CD8-positive, alpha-beta T cell (primary cell): ENCODE measurements at places on chromosomes 11 and 22.
A peak's percentile ranks its signal among the peaks of the same experiment; 100 is the strongest.

GRCh38 chr11:105201166-105201565, 61.6 kb upstream of the CARD18 start:
- no peak for DNase-seq

- peak; percentile 53 for DNase-seq
These were observed 199.4 kb upstream of the MTMR2 start for GRCh38 chr11:96123301-96123700.

GRCh38 chr11:33716243-33716642, 15.6 kb upstream of the C11orf91 start:
- no peak for DNase-seq

DNA sequence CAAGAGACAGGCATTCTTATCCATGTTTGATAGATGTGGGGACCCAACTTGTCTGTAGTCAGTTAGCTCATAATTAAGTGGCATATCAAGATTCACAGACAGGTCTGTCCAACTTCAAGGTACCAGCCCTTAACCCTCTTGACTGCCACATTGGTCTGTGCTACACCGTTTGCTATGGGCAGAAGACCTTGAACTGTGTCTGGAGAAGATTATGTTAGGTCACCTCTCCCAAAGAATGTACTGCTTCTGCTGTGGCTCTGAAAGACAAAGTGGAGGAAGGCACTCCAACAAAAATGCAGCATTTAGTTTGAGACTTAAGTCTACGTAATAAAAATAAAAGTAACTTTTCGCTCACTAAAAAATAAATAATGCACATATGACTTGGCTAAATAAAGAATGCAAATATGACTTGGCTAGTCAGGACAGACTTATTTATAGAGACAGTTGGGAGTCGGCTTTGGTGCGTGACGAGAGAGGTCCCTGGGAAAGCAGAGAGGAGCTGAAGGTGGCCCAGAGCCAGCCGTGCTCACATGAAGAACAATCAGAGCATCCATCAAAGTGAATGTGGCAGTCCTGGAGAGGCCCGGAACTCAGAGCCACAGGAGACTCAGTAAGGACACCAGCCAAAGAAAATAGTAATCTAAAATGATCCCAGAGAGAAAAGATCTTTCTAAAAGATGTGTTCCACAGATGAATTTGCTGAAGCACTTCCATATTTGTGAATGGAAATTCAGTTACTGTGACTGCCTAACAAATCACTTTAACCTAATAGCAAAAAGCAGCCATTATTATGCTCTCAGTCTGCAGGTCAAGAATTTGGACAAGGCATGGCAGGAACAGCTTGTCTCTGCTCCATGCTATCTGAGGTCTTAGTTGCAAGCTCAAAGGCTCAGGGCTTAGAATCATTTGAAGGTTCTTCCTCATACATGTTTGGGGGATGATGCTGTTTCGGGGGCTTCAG, 35.0 kb downstream of the CWC15 start:
- no peak for DNase-seq

- DNase-seq, result no peak
These were observed 41.7 kb upstream of the SEZ6L start for GRCh38 chr22:26127556-26127955.

DNA sequence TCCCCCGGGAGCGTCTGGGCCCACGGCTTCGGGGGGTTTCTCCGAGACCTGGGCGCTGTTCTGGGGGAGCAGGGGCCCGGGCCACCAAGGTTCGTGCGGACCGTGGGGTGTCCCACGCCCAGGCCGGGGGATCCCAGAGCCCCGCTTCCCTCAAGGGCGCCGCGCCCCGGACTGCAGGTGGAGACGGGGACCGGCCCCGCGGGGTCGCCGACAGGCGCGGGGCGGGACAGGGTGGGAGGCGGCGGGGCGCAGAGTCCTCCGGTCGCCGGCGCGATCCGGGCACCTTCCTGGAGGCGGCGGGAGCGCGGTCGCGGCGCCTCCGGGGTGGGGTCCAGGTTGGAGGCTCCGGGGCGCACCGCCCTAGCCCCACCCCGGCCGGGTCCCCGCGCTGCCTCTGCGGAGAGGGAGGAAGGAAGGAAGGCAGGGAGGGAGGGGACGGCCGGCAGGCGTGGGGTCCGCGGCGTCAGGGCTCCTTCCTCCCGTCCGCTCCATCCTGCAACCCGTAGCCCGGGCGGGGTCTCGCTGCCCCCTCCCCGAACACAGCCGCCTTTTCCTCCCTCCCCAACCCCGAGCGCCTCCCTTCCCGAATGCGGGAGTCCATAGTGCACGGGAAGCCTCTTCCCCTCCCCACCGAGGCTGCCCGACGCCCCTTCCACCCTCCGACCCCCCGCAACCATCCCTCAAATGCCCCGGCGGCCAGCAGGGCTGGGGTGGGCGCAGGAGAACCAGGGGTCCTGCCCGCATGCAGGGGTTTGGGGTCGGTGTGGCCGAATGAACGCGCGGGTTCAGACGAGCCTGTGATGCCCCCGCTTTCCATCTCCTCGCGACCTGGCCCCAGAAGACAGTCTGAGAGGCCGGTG, 4.3 kb upstream of the ZBED4 start:
- DNase-seq, result no peak

DNA sequence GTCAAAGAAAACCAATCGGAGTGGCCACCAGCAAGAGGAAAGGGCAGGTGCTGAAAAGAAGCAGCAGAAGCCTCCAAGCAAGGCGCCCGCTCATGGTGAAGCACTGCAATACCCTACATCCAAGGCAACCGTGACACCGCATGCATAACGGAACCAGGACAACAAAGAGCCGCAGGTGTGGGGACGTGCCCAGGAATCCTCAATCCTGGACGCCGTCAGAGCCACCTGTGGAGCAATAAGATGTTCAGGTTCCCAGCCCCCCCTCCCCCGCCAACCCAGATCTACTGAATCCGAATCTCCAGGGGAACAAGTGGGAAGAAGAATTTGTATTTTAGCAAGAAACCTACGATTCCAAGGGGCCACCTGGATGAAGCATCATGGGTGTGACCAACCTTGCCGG, 70.8 kb downstream of the SHANK2 start:
- no peak for DNase-seq

DNA sequence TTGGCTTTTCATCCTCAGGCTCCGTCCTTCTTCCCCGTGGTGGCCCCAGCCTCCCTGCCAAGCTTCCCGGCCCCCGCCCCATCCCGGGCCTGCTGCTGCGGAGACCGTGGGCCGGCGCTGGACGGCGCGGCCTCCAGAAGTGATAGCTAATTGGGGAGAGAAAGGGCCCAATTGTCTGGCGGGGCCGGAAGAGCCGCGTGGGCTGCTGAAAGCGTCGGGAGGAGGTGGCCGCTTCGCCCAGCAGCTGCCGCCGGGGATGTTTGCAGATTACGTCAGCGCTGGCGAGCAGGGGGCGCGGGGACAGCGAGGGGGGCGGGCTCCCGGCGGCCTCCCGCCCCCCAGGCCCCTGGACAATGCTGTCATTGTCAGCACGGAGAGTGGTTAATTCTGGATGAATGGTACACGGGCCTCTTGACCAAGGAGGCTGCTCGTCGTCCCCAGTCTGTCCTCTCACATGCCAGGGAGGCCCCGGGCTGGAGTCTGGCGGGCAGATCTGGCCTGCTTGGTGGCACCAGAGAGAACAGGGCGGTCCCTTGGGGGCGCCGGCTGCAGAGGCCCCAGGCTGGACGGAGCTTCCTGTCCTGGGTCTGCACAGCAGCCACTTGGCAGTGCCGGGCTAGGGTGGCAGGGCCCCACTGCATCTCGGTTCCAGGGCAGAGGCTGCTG, 1.6 kb downstream of the SMIM38 start:
- no peak for DNase-seq

GRCh38 chr11:116311206-116311605, 461.6 kb downstream of the BUD13 start:
- DNase-seq, result no peak

GRCh38 chr11:134686460-134687061, 274.5 kb upstream of the B3GAT1 start:
- DNase-seq, result no peak

DNA sequence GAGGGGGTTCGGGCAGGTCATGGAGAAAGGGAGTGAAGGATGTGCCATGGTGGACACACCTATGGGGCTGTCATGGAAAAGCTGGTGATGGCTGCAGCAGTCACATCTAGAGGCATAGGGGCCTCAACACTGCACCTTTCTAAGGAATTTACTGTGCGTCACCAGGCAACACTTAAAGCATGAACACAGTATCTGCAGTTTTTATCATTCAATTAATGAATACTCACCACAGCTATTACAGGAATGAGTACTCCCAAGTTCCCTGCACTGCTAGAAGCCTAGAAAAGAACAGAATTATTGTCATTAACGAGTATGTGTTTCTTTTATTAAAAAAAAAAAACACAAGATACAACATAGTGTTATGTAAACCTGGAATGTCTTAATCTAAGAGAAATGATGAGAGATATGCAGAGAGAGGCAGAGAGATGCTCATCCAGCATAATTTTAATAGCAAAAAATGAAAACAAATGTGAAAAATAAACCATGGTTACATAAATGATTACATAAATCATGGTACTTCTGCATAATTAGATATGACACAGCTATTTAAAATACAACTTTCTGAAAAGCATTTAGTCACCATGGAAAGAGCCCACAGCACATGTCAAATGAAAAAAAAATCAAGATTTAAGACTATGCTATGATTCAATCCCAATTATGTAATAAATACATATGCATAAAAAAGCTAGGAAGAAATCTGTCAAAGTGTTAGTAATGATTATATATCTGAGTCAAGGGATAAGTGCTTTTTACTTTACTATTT, 19.2 kb downstream of the SERPIND1 start:
- no peak for DNase-seq

DNA sequence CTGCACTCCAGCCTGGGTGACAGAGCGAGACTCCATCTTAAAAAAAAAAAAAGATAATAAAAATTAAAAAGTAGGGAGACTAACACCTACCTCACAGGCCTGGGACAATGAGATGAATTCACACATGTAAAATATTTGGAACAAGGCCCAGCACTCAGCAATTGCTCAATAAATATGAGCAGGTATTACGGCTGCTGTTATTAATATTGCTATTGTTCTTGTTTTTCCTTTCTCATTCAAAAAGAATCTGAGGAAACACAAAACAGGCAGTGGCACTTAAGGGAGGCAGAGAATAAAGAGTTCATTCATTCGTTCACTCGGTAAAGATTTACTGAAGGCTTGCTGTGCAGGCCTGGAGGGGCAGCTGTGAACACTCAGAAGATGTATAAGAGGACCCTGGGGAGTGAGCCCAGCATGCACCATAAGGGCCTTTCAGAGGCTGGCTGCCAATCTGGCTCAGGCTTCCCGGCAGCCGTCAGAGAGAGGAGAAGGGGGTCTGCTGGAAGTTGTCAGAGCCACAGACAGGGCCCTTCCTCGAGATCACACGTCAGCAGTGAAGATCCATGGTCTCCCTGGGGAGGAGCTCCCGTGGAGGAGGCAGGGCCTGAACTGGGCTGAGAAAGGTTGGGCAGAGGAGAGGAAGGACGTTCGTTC, 51.6 kb upstream of the TCF20 start:
- DNase-seq, result no peak

DNA sequence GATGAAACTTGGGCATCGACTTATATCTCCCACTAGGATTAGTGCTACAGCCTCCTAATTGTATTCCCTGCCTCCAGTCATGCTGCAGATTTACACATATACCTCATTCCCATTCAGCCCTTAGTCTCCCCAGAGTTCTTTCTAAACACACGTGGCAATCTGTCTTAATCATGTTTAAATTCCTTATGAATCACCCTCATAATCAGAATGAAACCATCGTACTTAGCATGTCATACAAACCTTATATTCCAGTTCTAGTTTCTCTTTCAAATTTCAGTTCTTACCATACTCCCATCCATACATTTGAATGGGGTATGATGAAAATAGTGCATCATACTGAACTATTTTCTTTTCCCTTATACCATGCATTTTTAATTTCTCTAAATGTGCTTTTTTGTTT, 6.0 kb upstream of the OR10A2 start:
- DNase-seq, result no peak

DNA sequence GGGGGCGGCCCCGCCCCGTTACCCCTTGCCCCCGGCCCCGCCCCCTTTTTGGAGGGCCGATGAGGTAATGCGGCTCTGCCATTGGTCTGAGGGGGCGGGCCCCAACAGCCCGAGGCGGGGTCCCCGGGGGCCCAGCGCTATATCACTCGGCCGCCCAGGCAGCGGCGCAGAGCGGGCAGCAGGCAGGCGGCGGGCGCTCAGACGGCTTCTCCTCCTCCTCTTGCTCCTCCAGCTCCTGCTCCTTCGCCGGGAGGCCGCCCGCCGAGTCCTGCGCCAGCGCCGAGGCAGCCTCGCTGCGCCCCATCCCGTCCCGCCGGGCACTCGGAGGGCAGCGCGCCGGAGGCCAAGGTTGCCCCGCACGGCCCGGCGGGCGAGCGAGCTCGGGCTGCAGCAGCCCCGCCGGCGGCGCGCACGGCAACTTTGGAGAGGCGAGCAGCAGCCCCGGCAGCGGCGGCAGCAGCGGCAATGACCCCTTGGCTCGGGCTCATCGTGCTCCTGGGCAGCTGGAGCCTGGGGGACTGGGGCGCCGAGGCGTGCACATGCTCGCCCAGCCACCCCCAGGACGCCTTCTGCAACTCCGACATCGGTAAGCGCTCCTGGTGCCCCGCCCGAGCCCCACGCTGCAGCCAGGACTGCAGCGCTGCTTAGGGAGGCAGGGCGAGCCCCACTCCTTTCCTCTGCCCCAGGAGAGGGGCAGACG, at the start of gene TIMP3:
Gene TIMP3, plus strand, starts transcription at position 169 of the 700 bp plus-strand sequence. Its CDS starts 297 bp downstream, at position 466.
- no peak for DNase-seq

DNA sequence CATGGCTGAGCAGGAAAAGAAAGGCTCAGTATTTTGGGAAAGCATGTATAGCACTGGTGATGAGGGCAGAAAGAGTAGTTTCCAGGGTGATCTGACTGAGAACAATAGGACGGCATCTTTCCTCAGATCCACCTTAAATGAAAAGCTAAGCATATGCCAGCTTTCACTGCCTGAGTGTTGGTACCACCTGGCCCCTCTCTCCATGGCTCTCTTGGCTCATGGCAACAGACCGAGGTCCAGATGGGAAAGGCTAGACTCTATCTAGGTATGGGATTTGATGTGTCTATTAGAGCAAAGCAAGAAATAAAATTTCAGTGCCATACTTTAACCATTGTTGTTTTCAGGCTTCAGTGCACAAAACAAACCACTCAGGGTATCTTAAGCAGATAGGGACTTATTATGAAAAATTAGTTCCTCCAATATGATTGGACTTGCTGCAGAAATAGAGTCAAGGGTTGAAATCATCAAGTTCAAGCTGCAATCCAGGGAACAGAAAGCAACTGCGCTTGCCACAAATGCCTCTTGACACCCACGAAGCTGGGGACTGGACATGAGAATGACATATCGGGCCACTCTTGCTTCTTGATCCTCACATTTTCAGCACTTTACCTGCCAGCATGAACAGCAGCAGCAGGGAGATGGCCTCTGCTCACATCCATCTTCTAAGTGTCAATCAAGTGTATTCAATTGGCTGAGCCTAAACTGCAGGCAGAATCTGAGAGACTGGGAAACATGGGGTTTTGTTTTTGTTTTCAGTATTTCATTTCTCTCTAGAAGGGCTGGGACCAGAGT, 64.0 kb upstream of the SNX19 start:
- no peak for DNase-seq

GRCh38 chr11:32087597-32087996, 3.3 kb upstream of the RCN1 start:
- no peak for DNase-seq

- no peak for DNase-seq
These were observed 19.4 kb downstream of the MED15 start for GRCh38 chr22:20526628-20527355.

GRCh38 chr11:128689948-128690664, 3.8 kb upstream of the FLI1 start:
- DNase-seq, result no peak
